ENCODE measurements at places on chromosomes 13 and 19.

DNA sequence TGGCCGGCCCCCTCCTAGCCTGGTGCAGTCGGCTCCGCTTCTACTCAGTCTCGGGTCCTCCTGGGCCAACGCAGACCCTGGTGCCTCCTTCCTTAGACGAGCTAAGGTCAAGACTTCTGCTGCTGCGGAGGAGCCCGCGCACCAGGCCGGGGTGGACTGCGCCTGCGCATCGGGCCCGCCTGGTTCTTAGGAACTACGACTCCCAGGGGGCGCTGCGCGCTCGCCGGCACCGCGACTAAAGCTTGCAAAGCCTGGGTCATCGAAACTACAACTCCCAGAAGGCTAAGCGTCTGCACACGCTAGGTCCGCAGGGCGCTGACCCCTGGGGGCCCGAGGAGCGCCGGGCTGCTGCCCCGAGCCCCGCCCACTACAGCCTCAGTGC lies at the start of gene ZNF835:
Gene ZNF835 (minus strand): TSS at position 145 of the 382 bp plus-strand sequence. CDS start 6,559 bp downstream, outside the sequence.
- DNase-seq: peak; percentile 61

DNA sequence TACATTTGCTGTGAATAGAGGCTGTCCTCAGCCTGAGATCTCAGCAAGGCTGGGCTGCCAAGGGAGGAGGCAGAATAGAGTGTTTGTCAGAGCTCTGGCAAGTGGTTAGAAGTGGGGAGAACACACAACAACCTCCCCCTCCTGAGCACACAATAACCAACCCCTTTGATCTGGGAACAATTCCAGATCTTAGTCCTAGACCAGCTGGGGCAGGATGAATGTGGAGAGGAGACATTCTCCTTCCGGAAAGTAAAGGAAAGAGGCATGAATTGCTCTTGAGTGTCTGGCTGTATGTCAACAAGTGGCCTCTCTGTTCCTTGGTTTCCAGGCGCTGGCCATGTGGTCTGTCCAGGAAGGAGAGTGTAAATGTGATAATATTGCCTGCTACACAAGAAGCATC lies 114.9 kb upstream of the TMTC4 start:
- no peak for DNase-seq

- peak; percentile 29 for DNase-seq
Observed at GRCh38 chr19:46014941-46015686, 7.7 kb downstream of the PGLYRP1 start.

GRCh38 chr19:14185158-14185557 lies 20.8 kb downstream of the ADGRL1 start:
- no peak for DNase-seq

GRCh38 chr19:21910318-21910717 lies 74.3 kb upstream of the ZNF43 start:
- DNase-seq: no peak

DNA sequence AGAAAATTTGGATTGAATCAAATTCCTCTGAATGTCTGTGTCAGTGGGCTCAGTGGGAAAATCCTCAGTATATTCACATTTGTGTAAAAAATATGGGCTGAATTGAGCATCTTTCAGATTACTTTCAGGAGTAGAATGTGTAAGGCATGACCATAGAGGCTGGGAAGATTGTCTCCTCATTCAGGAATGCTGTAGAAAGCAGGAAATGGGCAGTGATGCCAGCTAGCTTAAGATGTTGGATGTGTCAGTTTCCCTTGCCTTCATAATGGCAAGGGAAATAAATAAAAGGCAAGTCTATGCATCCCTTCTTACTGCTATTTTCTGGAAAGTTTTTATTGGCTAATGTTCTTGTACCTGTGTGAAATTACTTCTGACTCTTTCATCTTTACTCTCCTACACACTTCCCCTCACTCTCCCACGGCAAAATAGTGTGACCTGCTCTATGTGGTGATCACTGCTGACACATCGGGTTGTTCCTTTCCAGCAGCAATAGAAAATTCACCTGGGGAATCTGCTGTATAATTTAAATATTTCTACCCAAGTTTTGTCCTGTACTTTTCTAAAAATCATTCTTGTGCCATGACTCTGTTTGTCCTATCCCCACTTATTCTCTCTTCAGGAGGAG lies 103.2 kb downstream of the LMO7 start:
- no peak for DNase-seq

DNA sequence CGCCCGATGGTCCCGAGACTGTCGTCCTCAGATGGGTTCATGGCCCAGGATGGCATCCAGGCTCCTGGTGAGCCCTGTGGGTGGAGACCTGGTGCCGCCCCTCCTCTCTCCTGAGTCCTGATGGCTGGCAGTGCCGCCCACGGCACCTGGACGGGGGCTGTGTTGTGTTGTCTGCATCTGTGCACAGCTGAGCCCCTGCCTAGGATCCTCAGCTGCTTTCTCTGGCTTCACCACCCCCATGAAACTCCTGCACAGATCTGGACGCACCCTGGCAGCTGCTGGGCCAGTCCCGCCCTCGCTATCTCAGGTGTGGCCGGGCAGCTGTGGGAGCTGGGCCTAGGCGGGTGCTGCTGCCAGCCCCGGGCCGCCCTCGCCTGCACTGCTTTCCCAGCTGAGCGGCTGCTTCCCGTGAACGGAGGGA lies 27.7 kb downstream of the MCF2L start:
- DNase-seq: no peak

DNA sequence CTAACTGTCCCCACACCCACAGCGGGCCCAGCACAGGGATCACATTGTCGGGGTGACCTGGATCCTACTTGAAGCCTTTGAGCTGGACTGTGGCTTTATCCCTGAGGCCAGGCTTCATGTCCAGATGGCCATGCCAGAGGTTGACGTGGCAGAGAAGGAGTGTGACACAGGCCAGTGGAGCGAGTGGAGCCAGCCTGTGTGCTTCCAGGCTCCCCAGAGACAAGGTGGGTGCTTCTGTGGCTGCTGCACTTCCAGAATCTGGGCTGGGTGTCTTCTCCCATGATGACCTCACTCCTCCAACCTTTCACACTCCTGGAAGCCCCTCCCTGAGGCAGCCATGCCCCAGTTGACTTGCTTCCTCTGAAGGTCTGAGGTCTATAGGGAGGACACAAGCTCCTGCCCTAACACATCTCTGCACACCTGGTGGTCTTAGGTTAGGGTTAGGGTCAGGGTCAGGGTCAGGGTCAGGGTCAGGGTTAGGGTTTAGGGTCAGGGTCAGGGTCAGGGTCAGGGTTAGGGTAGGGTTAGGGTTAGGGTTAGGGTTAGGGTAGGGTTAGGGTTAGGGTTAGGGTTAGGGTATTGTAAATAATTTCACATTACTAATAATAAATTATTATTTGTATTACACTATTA lies 13.1 kb upstream of the MZF1 start:
- DNase-seq: no peak

- no peak for DNase-seq
Observed at GRCh38 chr13:80823472-80823871, 482.5 kb upstream of the SPRY2 start.

DNA sequence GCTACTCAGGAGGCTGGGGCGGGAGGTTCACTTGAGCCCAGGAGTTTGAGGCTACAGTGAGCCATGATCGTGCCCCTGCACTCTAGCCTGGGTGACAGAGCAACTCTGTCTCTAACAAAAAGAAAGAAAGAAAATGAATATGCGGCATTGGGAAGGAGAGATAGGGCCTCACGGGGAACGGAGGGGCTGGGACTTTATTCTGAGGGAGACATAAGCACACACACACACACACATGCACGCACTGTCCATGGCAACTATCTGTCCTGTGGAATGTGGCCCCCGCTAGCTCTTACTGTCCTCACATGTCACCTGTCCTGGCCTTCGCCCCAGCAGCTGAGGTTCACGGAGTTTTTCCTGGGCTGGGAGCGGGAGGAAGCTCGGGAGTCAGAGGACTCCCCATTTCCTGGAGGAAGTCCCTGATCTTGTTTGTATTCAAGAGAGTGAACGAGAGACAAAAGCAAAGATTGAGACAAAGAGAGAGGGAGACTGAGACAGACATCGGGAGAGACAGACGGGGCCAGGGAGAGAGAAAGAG lies 654 bp downstream of the STAP2 start:
- no peak for DNase-seq

GRCh38 chr19:18746401-18747325 lies 44.4 kb downstream of the COMP start:
- DNase-seq: no peak

GRCh38 chr13:43783820-43784219 lies 3.0 kb downstream of the ENOX1 start:
- DNase-seq: no peak
